ENCODE measurements at places on chromosomes 16 and 17.

DNA sequence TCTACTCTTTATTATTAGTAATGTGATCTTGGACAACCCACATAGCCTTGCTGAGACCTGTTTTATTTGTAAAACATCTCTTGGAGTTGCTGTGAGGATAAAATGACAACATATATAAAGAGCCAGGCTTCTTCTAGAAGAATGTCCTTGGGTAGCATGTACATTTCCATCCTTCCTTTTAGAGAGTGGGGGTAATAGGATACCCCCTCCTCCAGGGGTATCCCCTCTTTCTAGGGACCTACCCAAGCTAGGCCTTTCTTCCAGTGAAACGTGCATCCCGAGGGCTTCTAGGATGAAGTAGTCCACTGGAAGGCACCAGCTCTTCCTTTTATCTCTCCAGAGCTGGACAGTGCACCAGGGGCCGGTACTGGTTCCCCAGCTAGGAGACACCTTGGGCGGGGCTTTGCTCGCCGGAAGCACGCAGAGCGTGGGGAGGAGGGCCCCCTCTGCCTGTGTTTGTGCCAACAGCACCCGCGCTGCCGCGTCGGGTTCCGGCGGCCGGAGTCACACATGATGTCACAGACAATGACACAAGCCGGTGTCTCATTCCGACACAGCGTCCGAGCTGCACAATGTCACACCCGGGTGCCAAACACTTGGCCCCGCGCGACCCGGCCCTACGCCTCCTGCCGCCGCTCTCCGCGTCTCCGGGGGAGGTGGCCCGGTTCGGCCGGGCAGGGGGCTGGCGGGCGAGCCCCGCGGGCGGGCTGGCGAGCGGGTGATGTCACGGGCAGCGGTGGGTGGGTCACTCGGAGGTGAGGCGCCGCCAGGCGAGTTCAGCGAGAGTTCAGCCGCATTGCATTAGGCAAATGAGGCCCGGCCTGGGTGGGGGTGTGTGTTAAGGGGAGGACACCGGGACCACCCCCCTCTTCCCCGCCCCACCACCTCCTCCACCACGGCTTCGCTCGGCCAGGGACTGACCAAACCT is 23.4 kb downstream of the GJD3 start:
- no peak for DNase-seq

DNA sequence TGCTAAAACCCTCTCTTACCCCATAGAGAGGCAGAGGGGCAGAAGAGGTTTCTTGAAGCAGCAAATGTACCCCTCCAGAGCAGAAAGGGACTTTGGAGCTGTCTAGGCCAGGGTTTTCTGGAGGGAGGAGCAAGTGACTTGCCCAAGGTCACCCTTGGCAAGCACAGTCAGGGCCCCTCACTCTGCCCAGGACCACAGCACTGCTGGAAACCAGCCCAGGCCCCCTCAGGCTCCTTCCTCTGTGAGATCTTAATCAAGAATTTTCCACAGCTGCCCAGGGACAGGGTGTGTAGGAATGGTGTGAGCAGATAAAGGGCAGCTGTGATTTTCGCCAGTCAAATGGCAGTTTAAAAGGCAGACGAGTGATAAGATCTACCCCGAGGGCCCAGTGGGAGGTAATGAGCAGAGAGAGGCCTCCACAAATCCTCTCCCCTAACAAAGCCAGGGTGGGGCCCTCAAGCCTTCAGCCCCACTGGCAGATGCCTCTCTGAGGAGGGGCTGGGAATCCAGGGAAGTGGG is 3.9 kb upstream of the SLC12A3 start:
- DNase-seq, result no peak

DNA sequence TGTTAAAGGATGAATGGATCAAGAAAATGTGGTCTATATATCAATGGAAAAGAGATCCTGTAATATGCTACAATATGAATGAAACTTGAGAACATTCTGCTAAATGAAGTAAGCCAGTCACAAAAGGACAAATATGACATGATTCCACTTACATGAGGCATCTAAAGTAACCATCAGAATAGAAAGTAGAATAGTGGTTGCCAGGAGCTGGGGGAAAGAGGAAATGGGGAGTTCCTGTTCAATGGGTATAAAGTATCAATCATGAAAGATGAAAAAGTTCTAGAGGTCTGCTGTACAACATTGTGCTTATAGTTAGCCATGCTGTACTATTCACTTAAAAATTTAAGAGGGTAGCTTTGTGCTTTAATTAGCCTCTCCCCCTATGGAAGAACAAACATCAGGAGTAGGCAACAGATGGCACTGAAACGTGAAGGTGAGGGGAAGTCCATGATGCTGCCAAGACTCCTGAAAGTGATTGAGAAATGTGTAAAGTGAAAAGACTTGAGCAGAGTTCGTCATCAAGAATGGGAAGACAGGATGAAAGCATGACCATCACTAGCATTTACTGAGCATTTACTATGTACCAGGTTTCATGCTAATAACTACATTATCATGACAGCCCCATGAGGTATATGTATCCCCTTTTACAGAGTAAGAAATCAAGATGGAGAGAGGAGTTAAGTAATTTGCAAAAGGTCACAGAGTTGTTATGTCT is 167.2 kb downstream of the CYB561 start:
- no peak for DNase-seq

DNA sequence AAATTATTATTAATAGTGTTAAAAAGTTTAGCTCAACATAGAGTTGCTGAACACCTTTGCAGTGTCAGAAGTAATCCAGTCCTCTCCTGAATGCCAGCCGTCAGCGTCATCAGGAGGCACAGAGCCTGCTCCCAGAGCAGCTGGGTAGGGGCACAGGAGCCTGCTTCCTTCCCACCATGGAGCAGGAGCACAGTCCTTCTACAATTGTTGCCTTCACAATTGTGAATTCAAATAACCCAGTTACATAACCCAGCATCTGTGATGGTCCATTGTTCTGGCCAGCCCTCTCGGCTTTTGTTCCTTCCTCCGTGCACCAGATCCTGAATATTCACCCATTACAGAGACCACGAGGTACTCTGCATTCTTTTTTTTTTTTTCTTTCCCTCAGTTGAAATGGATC is 393.9 kb upstream of the MAF start:
- no peak for DNase-seq

- DNase-seq, result no peak
Measured at GRCh38 chr17:4632581-4632920, 8.9 kb downstream of the ALOX15 start.

DNA sequence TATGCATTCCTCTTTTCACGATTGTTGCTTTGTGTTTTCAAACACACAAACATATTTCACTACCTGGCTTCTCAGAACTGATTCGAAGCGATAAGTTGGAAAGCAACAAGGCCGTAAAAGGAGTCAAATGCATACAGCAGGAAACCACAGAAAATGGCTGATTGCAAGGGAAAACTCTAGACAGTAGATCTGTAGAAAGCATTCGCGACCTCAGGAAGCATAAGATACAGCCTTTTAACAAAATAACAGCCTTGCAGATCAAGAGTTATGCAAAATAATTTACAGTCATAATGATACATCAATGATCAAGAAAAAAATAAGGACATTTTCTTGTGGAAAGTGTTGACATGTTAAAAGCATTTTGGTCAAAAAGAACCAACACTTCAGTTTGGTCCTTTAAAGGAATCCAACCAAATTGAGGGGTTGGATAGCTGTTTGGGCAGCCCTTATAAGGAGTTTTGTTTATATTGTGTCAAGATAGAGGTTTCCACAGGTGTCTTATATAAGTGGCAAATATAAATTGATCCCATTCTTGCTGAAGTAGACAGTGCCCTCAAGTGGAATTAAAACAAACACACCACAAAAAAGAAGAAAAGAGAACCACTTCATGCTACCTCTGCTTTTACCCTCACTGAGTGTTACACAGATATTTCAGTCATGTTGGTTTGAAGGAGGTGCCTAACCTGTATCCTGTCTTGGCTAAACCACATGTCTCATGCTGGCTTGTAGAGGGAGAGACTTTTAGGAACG is 5.5 kb downstream of the CYLD start:
- DNase-seq, result no peak

- peak; percentile 13 for DNase-seq
Measured at GRCh38 chr16:4111748-4112696, 4.2 kb downstream of the ADCY9 start.

GRCh38 chr17:1076299-1076981 is 79.5 kb downstream of the TIMM22 start:
- no peak for DNase-seq

- DNase-seq, result no peak
Measured at GRCh38 chr17:75008373-75008772, 4.1 kb upstream of the MRPL58 start.

- DNase-seq, result no peak
Measured at GRCh38 chr16:82504836-82505235, 121.9 kb upstream of the CDH13 start.

- no peak for DNase-seq
Measured at GRCh38 chr16:54936979-54937670, 6.5 kb downstream of the IRX5 start.

GRCh38 chr16:27701381-27701780 is 151.4 kb downstream of the KATNIP start:
- no peak for DNase-seq

DNA sequence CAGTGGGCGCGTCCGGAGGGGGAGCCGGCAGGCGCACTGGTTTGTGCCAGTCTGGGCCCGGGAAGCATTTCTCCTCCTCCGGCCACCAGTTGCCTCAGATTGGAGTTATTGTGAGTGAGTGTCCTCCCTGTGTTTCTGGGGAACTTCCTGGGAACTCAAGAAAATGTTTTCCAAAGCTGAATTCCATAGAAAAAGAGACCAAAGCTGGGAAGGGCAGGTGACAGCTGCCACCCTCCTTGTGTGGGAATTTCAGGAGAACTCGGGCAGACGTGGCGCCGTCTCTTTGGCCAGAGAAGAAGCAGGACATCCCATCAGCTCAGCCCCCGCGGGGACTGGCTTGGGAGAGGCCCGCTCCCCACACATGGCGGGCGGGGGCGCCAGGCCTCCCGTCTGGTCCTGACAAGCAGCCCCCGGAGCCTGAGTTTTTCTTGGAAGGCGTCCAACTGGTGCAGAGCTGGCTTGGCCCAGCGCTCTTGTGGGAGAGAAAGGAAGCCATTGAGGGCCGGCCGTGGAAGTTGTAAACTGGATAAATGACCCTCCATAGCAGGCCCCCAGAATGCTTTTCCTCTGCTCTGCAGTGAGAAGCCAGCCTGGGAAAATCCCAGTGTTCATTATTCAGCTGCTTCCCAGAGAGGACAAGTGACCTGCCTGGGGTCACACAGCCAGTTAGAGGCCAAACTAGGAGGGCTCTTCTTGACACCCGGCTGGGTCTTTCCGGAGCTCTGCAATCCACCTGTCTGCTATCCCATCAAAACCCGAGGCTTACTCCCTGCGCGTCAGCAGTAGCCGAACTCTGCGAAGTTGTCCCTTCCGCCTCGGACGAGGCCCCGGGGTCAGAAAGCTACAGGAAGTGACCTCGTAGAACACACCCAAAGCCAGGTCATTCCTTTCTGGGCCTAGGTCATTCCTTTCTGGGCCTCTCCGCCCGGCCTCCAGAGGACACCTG is 39.2 kb upstream of the GSE1 start:
- peak; percentile 36 for DNase-seq

DNA sequence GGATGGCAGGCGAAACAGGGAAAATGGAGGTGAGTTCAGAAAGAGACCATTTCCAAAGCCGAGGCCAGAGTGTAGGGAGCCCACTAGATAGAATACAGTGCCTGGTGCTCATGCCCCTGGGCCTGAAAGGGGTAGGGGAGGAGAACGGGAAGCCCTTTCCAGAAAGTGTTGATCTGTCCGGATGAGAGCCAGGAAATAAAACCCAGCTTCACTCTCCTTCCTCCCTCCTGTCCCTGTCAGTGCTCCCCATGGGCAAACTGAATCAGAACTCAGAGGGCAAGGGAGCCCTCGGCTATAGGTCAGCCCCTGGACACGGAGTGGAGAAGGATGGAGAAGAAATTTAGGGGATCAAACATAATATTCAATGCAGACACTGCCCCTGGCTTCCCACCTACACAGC is 57.7 kb upstream of the RPL38 start:
- DNase-seq, result no peak

- no peak for DNase-seq
Measured at GRCh38 chr17:29127840-29128239, 52.4 kb downstream of the MYO18A start.

DNA sequence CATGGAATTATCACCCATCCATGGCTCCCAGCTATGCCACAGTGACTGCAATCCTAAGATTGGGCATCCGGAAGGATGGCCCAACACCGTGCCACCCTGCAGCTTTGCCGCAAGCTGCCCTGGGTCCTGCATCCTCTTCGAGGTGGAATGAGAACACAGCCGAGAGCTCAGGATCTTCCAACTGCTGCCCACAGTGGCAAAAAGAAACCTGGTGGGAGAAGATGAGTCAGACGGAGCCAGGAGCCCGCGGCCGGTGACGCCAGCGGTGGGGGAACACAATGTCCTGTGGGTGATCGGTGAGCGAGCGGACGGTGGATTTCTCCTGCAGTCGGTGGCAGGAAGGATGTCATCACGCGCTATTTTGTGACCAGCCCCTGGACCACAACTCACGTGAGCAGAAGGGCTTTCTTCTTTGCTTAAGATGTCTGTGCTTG is 20.1 kb downstream of the CD7 start:
- DNase-seq, result peak; percentile 50

DNA sequence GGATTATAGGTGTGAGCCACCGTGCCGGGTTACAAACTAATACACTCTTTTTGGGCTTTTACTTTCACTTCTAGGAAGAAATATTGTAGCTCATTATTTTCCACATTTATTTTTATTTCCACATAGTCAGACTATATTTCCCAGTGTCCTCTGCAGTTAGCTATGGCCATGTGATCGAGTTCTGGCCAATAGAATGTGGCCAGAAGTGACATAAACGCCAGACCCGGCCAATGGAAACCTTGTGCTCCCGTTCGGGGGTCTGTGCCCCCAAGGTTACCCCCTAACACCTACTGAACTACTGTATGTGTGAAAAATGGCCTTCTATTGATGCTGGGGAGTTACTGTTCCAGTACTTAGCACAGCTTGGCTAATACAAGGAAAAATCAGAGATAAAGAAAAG is 13.2 kb upstream of the RPTOR start:
- no peak for DNase-seq

DNA sequence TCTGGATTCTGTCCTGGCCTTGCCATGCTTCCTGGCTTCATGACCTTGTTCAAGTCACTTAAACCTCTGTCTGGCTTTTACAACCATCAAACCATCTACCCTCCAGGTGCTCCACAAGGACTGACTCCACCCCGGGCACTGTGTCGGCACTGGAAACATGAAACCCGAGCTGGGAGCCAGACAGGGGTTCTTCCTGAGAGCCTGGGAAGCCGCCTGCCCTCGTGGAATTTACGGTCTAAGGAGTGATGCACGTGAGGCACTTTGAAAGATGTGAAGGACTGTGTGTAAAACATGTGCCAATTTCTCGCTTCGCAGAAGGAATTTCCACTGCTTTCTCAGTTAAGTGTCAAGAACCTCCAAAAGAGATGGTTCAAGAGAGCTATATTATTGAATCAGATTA is 11.6 kb downstream of the CDK5R1 start:
- no peak for DNase-seq

- DNase-seq, result no peak
Measured at GRCh38 chr16:29784157-29784556, 6.1 kb downstream of the ZG16 start.

- no peak for DNase-seq
Measured at GRCh38 chr16:8795091-8795490, 2.3 kb downstream of the TMEM186 start.

DNA sequence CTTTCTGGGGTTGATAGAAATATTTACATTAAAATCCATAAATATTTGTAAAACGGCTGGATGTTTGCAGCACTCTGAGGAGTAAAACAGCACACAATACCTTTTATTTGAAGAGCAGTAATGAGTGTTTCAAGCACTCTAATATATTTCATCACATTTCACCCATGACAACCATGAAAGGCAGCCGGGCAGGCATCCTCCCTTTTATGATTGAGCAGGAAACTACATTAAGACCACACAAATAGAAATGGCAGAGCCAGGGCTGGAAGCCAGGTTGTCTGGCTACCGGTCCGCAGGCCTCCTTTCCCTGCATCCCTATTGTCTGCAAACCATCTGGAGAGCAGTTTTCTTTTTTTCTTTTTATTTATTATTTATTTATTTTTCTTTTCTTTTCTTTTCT is 23.1 kb upstream of the GPRC5C start:
- peak; percentile 71 for DNase-seq

Data from SHP77 treated with DMSO at 0.1 percent for 48 hours (cell line).